T-helper 1 cell (primary cell): ENCODE measurements at places on chromosomes 2 and 18.
A peak's percentile ranks its signal among the peaks of the same experiment; 100 is the strongest.

DNA sequence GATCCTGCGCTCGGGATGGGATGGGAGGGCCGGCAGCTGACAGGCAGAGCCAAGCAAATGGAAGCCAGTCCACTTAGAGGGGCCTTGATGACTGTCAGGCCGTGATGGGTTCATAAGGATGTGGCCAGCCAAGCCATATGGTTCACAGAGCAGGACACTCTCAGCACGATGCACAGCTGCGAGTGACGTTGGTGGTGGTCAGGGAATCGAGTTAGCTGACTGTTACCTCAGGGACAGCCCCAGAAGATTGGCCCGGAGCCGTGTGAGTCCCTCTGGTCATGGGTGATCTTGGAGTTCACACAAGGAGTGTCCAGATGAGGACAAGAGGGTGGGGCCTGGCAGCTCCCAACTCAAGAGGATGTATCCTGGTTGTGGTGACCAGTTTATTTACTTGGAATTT, 70.2 kb downstream of the TPGS2 start:
- DNase-seq = no peak

DNA sequence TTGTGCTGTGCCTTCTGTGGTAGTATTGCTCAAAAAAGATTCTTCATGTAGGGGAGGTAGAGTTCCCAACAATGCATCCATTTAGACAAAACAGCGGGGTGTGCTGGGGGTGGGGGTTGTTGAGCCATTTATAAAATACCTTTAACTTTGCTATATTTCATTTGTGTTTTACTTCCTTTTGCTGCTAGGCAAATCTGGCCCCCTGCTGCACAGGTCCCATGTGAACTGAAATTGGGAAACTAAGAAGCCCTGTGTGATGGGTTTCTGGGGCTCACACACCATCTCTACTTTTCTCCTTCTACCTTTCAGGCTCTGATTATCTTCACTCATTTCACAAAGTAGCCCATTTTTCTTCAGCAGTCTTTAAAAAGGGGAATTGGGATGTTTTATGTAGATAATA, 52.7 kb upstream of the ITGA4 start:
- DNase-seq = no peak

DNA sequence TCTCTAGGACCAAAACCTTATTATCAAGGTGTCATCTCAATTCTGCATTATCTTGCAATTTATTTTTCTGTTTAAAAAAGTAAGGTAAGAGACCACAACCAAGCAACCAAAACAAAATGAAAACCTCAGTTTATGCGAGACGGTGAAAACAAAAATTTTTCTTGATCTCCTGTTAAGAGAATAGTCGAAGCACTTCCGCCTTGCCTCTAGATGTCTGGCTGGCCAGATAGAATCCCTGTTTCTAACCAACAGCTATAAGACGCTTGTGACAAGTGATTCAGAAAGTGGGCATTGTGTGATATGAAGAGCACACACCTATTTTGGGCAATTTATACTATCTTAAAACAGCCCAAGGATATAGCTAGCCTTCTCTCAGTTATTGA, 51.2 kb downstream of the MGAT5 start:
- DNase-seq = no peak

- no peak for DNase-seq
Measured at GRCh38 chr2:162890690-162891311, 52.2 kb upstream of the KCNH7 start.

GRCh38 chr2:235897992-235898391, 270.2 kb downstream of the GBX2 start:
- no peak for DNase-seq

GRCh38 chr18:13221869-13222855, 3.6 kb downstream of the LDLRAD4 start:
- DNase-seq = no peak

DNA sequence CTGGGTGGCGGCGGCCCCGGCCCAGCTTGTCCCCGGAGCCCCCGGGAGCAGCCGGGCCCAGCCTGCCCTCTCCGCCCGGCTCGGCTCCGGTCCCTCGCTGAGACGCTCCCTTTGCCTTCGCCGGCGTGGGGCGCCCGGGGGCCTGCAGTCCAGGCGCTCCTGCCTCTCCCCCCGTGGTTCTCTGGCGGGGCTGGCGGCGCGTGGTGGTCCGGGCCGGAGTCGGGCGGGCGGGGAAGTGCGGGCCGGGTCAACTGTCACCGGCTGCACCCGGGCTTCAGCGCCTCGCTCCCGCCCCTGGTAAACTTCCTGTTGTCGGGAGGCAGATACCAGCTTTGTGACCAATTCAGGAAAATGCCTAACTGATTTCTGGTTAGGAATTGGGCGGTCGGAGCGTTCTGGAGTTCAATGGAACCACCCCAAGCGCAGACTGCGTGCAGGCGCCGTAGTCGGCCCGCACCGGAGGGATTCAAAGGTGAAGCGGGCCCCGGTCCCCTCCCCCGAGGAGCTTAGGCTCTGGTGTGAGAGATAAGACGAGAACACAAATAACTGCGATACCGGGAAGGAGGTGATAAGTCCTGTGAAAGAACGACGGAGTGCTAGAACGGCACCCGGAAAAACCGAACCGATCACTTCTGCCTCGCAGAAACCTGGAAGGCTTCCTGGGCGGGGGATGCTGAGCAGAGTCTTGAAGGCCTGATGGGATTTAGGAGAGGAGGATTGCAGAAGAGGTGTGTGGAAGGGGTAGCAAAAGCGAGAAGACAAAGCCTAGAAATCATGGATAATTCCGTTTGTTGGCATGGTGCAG, 891 bp downstream of the CAB39 start:
- peak; percentile 21 for DNase-seq

GRCh38 chr2:42826231-42826630, 33.8 kb upstream of the HAAO start:
- DNase-seq = no peak

- no peak for DNase-seq
Measured at GRCh38 chr2:46535360-46535759, 56.0 kb downstream of the TMEM247 start.

DNA sequence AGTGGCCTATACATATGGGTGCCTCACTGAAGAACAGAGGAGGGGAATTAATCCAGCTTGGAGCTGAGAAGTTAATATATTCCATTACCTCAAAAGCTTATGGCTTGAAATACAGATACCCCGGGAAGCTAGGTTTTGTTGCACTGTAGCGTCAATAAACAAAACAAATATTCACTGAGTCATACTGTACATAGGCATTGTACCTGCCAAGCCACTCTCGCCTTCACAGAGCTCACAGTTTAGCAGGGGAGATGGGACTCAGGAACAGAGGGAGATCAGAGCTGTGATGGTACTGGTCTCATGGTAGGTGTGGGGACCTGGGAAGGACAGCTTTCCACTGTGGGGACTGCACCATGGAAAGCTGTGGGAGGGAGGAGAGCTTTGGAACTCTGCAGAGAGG, 111.2 kb upstream of the ST6GAL2 start:
- no peak for DNase-seq
